ENCODE measurements at places on chromosomes 13 and 19. TPM values are rescaled to one million over a fixed set of nuclear protein-coding genes. Genes with fewer than 3 reads are reported as not detected.
A peak's percentile ranks its signal among the peaks of the same experiment; 100 is the strongest.

The ZNF829 gene
- total RNA-seq: 1.1 TPM

The AMER2 gene
- total RNA-seq: 0.08 TPM

The FCER2 gene
- total RNA-seq: 1.3 TPM

The ADAT3 gene
- total RNA-seq: 14.2 TPM

- no peak for DNase-seq
Observed at GRCh38 chr13:66886264-66886663, 343.9 kb downstream of the PCDH9 start.

- no peak for DNase-seq
Observed at GRCh38 chr19:29247872-29248271, 34.9 kb upstream of the UQCRFS1 start.

DNA sequence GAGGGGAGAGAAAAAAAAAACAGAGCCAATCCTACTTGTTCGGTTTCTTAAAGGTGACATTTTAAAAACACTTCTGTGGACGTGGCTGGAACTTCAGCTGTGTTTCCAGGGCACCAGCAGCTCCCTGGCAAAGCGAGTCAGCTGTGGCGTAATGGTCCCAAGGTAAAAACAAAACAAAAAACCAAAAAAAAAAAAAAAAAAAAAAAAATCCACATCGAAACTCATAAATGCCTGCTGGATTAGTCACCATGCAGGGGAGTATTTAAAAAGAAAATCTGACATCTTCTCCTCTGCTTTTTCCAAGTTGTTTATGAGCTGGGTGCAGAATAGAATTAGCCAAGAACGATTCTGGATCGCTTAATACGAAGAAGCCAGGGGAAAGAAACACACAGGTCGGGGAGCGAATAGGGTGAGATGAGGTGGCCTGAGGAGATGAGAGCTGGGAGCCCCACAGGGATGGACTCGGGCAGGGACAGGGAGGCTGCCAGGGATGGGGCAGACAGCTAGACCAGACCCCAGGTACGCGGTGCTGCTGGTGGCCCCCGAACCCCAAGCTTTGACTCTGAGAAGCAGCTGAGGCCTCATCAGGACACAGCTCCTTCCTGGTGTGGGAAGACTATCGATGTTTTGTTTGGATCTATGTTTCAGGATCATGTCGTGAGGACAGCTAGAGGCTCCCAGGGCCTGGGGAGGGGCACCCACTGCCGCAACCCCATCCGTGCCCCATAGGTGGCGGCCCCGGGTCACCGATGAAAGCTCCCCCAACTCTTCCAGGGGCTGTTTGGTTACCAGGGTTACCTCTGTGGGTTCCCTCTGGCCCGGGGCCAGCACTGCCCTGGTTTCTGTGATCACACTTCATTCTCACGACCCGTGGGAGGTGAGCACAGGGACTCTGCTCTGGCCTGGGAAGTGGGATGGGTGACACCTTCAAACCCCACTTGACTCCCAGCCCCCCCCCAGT is 3.1 kb upstream of the CTXN1 start:
- no peak for DNase-seq

DNA sequence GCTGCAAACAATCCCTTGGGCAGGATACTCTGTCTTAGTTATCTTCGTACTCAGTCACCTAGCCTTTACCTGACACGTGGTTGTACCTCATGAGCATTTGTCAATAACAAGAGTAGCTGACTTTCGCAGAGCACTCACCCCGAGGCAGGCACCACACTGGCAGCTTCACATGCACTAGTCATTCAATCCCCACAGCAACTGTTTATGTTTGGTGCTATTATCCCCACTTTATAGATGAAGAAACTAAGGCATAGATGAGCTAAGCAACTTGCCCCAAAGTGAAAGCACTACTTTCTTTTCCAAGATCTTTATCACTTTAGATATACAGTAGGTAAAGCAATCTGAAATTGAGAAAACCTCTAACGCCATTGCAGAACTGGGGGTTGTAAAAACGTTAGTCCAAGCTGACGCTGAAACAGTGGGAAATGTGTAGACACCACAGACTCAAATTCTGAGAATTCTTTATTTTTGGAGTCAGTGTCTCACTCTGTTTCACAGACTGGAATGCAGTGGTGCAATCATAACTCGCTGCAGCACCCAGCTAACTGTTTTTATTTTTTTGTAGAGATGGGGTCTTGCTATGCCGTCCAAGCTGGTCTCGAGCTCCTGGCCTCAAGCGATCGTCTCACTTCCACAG is 446.0 kb downstream of the FOXO1 start:
- no peak for DNase-seq

DNA sequence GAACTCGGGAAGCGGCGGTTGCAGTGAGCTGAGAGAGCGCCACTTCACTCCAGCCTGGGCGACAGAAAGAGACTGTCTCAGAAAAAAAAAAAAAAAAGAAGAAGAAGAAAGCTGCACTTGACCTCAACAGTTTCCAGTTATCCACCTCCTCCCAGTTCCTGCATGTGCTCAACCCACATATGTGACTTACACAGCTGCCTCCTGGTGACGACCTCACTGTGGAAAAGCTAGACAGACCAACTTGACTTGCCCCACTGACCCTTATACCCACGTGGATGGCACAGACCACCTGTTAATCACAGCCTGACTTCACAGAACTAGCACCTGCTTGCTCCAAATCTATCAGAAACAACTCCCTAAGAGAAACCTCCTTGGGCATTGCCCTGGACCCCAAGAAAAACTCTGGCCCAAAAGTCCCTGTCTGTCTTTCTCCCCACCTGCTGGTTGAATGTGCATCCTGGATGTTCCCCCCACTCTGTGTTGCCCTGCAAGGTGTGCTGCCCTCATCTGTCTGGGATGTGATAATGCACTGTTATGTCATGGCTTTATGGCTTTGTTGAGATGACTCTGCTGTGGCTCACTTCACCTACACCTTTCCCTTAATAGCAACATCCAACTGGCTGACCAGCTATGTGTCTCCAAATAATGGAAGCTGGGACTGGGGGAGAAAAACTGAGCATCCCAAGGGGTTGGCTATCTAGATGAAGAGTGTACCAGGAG is 2.8 kb downstream of the ZNF20 start:
- DNase-seq: no peak

DNA sequence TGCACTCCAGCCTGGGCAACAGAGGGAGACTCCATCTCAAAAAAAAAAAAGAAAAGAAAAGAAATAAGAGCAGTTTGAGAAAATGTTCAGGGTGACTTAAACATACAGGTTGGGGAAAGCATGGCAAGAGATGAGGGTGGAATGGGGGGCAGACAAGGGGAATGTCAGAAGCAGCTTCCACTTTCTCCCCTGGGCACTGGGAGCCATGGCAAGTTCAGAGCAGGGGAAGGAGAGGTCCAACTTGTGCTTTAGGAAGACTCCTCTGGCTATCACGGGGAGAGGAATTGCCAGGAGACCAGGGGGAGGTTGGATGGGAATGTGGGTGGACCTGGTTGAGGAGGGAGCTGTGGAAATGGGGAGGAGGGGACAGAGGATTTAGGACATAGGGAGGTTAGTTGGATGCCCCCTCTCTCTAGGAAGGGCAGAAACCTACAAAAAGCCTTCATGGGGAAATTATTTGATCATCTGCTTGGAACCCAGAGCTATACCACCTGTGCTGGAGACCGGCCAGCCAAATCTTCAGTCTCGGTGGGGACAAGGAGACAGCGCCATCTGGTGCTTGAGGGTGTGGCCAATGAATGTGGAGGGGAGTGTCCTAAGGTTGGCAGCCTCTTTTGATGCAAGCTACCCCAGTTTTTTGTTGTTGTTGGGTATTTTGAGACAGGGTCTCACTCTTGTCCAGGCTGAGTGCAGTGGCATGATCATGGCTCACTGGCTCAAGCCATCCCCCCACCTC is 7.3 kb upstream of the STRN4 start:
- peak; percentile 76 for DNase-seq

DNA sequence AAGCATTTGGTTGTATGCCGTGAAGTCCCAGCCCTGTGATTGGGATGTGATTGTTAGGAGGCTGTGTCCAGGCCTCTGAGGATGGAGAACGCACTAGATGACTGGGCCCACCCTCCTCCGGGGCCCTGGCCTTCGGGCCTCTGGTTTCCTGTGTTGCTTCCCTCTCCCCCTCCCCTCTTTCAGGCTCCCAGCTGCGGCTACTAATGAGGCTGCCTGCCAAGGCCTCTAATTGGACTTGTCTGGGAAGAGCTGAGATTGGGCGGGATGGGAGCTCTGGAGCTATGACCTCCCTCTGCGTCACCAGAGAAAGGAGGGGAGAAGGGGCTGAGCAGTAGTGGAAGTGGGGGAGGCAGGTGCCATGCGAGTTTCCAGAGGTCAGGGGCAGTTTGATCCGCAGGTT is 9.9 kb downstream of the PTH2 start:
- no peak for DNase-seq

DNA sequence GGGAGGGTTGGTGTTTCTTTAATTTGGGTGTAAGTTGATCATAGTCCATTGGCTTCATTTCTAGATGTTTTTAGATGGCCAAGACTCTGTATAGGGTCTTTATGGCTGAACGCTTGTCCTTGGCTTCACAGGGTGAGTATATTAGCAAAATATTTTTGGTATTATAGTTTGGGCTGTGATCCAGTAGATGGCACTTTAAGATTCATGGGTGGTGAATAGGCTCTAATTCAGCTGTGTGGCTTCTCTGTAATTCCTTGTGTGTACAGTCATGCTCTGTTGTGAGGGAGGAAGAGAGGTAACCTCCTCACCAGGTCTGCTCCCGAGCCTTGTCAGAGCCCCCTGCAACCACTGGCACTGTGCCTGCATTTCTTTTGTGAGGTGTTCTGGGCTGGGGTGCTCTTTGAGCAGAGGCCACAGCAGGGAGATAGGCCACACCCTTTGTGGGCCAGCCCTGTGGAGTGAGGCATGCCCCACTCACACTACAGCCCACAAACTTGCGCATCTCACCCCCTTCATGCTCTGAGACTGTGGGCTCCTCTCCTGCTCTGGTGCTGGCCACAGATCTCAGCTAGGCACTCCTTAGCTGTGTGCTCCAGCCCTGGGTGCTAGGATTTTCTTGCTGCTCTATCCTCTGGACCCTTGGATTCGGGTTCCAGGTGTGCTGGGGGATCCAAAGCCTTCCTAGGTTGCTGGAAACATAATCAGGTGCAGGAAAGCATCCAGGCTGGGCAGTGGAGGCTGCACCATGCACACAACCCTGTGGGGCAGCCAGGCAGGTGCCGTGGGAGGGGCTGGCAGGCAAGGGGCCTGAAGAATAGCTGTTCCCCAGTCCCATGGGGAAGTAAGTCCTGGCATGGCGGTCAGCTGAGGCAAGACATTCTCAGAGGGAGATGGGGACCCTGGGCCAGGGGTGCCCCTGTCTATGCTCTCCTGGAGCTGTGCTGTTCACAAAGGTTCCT is 193.9 kb downstream of the GPC5 start:
- no peak for DNase-seq

- no peak for DNase-seq
Observed at GRCh38 chr13:104460554-104460953, 1394.3 kb upstream of the SLC10A2 start.

DNA sequence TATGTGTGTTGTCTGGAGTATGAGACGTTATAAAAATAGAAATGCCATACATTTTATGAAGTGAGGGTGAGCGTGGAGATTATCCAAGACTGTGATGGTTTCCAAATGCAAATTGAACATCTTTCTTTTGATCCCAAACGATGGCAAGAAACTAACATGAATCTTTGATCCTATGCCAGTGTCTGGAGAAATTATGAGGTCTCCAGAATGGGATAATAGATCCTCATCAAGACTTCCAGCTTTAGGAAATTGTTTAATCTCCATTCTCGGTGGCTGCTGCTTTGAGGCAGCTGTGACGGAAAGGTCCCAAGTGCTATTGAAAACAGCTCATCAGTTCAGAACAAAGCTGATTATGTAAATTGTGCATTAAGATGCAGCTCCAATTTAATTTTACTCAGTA is 30.8 kb downstream of the CBY2 start:
- DNase-seq: no peak

DNA sequence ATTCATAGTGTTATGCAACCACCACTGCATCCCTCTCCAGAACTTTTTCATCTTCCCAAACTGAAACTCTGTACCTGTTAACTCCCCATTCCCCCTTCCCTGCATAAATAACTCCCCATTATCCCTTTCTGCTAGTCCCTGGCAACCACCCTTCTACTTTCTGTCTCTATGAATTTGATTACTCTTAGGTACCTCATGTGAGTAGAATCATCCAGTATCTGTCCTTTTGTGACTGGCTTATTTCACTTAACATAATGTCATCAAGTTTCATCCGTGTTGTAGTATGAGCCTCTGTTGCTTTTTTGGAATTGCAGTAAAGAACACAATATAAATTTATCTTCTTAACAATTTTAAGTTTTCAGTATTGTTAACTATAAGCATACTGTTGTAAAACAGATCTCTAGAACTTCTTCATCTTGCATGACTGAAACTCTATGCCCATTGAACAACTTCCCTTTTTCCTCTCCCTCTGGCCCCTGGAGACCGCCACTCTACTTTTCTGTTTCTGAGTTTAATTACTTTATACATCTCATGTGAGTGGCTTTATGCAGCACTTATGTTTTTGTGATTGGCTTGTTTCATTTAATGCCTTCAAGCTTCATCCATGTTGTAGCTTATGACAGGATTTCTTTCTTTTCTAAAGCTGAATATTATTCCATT is 87.3 kb upstream of the ABCC4 start:
- no peak for DNase-seq

GRCh38 chr13:50457415-50458393 is 385.8 kb downstream of the DLEU7 start:
- no peak for DNase-seq

DNA sequence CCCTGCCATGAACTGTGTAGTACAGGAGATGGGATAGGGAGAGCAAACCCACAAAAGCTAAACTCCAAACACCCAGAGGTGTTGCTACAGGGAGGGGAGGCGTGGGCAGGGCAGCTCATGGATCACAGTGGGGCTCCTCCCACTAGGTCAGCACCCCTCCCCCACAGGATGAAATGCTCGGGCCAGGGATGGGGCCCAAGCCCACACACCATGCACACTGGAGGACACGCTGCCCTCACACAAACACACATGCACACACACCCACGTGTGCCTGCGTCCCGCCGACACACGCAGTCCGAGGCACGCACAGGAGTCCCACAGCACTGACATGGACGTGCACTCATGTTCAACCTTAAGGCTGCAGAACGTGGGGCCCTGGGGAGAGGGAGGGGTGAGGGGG is 6.0 kb upstream of the CCNP start:
- DNase-seq: no peak

DNA sequence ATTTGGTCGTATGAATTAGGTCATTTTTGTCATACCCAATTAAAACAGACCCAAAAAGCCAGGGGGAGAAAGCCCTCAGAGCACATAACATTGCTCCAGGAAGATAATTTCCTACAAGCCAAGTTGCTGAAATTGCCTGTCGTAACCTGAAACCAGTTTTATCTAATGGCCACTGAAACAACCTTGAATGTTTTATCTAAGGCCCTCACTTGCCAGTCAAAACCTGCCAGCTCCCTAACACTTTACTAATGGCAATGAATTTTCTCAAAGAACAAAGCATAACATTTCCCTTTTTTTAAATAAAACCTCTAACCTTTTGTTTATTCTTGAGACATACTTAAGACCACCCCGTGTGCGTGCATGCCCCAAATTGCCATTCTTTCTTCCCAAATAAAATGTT is 496.2 kb upstream of the KLHL1 start:
- DNase-seq: no peak
